Cardiac muscle cell (in vitro differentiated cells and primary cell): ENCODE measurements at places on chromosomes 5 and 9. TPM values are rescaled to one million over a fixed set of nuclear protein-coding genes. Genes with fewer than 3 reads are reported as not detected.

Gene LCNL1
- total RNA-seq, result 0.36 TPM in 1 of 2 replicates, not detected in the other

DNA sequence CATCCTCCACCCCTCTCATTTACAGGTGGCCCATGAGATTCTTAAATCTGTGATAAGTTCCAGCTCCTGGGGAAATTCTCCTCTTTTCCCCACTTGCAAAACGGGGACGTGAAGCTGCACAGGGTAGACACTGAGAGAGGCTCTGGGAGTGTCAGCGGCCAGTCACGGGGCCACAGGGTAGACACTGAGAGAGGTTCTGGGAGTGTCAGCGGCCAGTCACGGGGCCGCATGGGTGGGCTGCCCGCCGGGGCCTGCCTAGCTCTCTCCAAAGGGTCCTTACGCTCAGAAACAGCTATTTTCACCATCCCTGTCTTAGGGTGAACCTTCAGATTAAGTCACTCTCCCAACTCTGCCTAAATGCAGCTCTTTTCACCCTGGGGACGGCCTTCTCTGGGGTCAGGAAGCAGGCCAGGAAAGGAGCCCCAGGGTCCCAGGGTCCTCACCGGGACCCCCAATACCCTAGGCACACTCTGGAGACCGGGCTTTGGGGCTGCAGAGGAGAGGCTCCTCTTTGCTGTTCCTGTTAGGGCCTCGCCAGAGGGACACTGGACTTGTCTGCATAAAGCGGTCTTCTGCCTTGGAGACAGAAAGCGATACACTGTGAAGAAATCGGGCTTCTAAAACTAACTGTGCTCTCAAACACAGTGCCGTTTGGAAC lies 1.5 kb downstream of the FAM78A start:
- no peak for DNase-seq

Gene FGF1
- total RNA-seq, result 0.81 TPM in 1 of 2 replicates, not detected in the other

Gene PIP5KL1
- 0.89 and 1.7 TPM in 2 replicates for total RNA-seq

Gene PCDH1
- total RNA-seq, result 0.46 and 0.63 TPM in 2 replicates

Gene SIT1
- not detected in 2 replicates for total RNA-seq

- DNase-seq, result no peak
Observed at GRCh38 chr9:137592767-137593166, 2.5 kb upstream of the ZMYND19 start.

Gene PCDHGA3
- total RNA-seq, result 1.5 and 3.2 TPM in 2 replicates

DNA sequence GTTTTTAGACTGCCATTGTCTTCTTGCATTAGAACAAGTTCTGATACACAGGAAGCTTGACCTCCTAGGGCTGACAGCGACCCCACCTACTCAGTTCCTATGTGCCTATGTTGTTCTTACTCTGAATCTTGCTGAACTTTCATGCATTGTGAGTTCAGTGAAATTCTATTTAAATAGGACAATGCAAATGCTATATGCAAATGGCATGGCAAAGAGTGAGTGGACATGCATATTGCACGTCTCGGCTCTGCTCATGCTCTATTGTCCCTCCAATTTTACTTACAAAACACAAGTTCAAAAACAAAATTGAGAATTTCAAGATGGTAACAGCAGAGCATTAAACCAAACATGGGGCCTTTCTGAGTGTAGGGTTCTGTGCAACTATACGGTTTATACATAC lies 5.3 kb upstream of the DCP2 start:
- no peak for DNase-seq

DNA sequence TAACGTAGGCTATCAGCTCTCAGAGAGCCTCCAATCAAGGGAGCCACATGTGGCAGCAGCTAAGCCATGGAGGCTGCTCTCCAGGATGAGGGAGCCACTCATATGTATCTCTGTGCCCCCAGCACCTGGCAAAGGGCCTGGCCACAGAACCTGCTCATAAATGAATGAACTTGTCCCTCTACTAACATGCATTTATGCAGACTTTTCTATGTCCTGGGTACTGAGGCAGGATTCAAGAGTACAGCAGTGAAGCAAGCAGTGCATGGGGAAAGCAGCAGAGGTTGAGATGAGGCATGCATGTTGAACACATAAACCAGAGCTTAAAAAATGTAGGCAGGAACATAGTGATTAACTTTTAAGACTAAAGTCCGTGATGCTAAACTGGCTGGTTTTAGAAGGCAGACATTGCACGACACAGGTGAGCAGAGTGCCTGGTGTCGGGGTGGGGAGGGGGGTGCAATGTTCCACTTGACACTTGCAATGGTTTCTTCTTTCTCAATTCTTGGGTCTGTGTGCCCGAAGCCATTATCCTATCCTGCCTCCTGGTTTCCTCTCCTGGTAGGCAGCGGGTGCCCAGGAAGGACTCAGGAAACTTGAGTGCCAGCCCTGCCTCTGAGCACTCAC lies 142.8 kb upstream of the ALDH1B1 start:
- DNase-seq, result no peak

GRCh38 chr9:479971-480350 lies 265.3 kb downstream of the DOCK8 start:
- no peak for DNase-seq

- DNase-seq, result peak; percentile 54
Observed at GRCh38 chr9:121278477-121279261, 10.7 kb downstream of the GSN start.

Gene NTNG2
- total RNA-seq, result 3.1 and 3.5 TPM in 2 replicates

Gene UBE2B
- 17.8 and 23.6 TPM in 2 replicates for total RNA-seq

DNA sequence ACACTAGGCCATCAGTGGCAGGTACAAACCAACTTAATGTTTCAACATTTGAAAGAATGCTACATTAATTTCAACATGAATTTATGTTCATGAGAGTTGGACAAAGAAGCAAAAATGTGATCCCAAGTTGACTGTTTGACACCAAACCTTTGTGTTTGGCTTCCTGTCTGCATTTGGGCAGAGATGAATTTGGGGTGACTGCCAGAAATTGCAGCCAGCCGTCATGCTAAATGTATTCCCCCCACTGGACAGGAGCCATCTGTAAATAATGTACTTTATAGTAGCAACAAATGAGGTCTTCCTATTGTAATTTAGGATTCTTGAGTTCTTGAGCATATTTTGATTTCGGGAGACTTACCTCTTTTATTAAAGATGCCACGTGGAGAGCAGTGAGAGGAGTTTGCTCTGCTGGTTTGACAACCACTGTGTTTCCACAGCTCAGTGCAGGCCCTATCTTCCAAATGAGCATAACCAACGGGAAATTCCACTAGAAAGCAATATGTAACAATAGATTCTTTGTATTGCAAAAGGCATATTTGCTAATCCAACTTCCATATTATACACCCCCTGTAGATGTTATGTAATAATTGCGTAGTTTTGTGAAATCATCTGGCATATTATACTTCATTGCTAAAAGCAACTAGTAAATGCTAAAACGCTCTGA lies 27.6 kb downstream of the ALDH1A1 start:
- peak; percentile 95 for DNase-seq

Gene APBA1
- 2.1 and 2.4 TPM in 2 replicates for total RNA-seq

DNA sequence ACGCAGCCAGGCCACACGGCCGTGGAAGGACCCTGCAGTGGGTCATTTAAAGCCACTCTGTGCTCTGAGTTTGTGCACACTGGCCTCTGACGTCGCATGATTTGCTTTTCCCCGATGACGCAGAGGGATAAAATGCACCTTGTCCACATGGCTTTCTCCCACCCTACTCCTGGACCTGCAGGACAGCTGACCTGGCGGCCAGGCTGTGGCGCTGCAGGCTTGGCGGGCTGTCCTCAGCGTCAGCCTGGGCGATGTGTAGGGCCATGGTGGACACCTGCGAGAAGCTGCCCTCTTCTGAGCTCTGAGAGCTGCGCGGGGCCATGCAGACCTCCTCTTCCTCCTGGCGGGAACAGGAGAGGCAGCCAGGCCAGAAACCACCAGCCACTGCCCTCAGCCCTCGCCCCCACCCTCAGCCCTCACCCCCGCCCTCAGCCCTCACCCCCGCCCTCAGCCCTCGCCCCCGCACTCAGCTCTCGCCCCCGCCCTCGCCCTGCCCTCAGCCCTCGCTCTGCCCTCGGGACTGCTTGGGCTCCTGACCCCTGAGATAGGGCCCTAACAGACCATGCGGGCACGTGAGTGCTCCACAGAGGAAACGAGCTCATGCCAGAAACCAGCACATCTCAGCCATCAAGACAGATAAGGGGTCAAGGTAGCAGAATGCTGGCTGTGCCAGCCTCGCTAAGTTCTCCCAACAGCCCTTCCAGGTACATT lies 20.0 kb upstream of the SCGB3A1 start:
- DNase-seq, result no peak

DNA sequence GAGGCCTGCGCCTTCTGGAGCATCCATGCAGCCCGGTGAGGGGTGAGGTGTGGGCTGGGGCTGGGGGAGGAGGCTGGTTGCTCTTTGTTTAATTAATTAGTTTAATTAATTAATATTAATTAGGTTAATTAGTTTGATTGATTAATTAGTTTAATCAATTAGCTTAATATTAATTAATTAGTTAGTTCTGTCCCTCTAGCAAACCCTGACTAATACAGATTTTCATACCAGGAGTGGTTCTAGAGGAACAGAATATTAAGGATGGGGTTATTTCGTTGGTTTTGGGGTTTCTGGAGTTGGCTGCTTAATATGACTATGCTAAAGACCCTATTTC lies 14.1 kb upstream of the BARX1 start:
- DNase-seq, result no peak

DNA sequence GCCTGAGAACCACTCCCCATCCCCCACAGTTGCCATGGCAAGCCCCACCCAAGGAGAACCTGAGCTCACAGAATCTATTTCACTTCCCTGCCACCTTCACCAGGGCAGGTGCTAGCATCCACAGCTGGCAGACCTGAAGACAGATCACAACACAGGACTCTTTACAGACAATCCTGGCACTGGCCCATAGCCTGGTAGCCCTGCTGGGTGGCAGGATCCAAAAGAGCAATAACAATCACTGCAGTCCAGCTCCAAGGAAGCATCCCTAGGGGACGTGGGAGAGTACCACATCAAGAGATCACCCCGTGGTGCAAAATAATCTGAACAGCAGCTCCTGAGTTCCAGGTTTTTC lies 463.2 kb upstream of the PIK3R1 start:
- DNase-seq, result no peak

- peak; percentile 95 for DNase-seq
Observed at GRCh38 chr9:127049044-127049443, 73.4 kb downstream of the ANGPTL2 start.

- no peak for DNase-seq
Observed at GRCh38 chr5:66840511-66841013, 244.4 kb downstream of the MAST4 start.

- no peak for DNase-seq
Observed at GRCh38 chr9:125515281-125515680, 191.7 kb downstream of the MAPKAP1 start.

Gene RABEPK
- total RNA-seq, result 8.7 and 16.1 TPM in 2 replicates

GRCh38 chr9:132049323-132049882 lies 30.3 kb downstream of the MED27 start:
- no peak for DNase-seq

- no peak for DNase-seq
Observed at GRCh38 chr9:97633859-97634490, 354 bp downstream of the NCBP1 start.

GRCh38 chr9:127051881-127052595 lies 70.4 kb downstream of the ANGPTL2 start:
- DNase-seq, result no peak

DNA sequence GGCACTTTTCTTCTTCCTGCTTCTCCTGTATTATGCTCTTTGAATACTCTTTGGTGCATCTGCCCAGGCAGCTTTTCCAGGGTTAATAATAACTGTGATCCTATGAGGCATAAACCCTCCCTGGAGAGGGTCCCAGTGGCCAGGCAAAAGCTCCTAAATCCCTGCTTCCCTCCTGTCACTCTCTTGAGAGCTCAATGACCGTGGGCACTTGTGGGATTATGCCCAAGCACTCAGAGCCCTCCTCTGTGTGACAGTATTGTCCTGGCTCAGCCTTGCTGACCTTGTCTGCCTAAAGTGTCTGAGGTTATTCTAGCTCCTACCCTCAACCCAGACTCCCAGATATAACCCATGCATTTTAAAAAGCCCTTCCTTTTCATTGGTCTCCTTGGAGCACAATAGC lies 51.9 kb downstream of the GALNT10 start:
- DNase-seq, result peak; percentile 56

DNA sequence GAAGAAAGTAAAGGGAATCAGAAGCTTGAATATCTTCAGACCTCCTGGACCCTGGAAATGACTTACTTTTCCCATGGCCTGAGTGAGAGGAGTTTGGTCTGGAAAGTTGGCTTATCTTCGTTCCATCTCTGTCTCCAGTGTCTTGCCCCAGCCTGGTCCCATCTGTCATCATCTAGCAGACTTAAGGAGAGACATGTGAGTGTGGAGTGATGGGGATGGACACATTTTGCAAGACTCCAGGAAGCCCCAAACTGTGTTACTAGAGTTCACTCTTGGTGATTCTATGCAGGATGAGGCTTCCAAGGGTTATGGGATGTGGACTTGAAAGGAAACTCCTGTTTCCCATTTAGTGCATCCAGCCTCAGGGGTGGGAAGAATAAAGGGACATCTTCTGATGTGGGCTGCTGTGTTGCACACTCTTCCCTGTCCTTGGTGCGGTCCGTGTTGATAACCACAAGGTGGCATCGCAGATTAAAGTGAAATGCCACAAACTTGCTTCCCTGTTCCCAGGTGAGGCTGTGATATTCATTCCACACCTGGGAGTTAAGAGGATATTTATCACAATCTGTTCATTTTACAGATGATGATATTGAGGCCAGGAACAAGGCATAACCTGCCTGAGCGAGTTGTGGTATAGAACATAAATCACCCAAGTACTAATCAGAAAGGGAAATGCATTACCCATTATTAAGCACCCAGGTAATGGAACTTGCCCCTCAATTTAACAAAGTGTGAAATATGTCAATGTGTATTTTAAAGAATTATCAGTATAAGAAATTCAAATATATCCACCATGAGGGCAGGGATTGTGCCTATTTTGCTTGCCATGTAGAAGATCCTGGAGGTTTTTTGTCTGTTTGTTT lies 269.9 kb upstream of the PAPPA start:
- DNase-seq, result peak; percentile 65

GRCh38 chr9:112180387-112180881 lies 5.3 kb upstream of the SUSD1 start:
- no peak for DNase-seq

DNA sequence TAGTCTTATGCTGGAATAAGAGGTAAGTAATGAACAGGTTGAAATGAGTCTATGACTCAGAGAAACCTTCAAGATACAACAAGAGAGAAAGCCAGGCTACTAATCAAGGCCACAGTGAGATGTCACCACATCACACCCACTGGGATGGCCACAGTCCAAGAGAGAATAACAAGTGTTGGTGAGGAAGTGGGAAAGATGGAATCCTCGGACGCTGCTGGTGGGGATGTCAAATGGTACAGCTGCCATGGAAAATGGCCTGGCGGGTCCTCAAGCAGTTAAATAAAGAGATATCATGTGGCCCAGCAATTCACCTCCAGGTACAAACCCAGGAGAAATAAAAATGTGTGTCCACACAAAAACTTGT lies 41.9 kb upstream of the NEURL1B start:
- DNase-seq, result no peak
